ENCODE measurements at places on chromosomes 5 and 9.

GRCh38 chr5:176873541-176874172 is 25.5 kb downstream of the HK3 start:
- DNase-seq: no peak

DNA sequence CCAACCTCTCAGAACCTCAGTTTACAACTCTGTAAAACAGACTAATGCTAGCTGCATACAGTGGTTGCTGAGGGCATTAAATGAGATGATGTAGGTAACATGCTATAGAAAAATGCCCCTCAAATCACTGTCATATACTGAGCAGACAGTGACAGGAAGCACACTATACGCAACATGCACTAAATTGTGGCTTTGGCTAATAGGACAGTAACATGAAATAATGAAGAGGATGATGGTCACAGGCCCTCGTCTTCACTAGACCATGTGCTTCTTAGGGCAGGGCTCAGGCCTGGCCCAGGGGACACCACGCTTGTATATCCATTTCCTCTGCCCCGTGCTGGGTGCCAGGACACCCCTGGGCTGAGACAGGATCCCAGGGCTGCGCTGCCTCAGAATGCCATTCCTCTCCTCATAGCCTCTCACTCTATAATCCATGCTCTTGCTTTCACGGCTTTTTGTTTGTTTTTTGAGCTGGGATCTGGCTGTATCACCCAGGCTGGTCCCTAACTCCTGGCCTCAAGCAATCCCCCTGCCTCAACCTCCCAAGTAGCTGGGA is 18.9 kb downstream of the CSF1R start:
- no peak for DNase-seq

DNA sequence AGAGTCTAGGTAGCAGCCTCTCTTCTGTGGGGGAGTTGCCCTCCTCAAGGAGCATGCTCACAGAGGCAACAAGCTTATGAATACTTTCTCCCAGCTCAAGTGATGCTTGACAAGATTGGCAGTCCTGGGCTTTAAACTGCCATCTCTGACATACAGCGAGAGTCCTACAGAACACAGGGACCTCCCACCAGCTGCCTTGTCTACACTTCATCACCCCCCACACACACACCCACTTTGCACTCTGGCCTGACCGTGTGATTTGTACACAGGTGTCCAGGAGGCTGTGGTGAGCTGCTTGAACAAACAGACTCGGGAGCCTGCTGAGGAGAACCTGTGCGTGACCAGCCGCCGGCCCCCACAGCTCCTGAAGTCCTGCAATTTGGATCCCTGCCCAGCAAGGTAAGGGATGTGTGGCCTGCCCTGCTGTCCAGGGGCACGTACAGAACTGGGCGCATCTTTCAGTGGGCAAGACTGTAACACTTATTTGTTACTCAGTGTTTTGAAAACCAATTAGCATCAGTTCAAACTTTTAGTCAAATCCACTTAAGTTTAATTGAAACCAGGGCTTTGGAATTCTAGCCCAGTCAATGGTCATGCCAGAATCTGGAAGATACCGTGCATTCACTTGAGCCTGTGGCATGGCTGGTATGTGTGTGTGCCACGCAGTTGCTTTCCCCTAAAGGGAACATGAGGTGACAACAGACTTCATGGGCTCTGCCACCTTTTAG is 247.5 kb downstream of the ADAMTSL1 start:
- no peak for DNase-seq

- no peak for DNase-seq
These were observed 13.4 kb downstream of the ABHD17B start for GRCh38 chr9:71897577-71897976.

- peak; percentile 79 for DNase-seq
These were observed 180.2 kb downstream of the DENND1A start for GRCh38 chr9:123749580-123750202.

- no peak for DNase-seq
These were observed 27.8 kb upstream of the SEMA4D start for GRCh38 chr9:89525446-89526374.

DNA sequence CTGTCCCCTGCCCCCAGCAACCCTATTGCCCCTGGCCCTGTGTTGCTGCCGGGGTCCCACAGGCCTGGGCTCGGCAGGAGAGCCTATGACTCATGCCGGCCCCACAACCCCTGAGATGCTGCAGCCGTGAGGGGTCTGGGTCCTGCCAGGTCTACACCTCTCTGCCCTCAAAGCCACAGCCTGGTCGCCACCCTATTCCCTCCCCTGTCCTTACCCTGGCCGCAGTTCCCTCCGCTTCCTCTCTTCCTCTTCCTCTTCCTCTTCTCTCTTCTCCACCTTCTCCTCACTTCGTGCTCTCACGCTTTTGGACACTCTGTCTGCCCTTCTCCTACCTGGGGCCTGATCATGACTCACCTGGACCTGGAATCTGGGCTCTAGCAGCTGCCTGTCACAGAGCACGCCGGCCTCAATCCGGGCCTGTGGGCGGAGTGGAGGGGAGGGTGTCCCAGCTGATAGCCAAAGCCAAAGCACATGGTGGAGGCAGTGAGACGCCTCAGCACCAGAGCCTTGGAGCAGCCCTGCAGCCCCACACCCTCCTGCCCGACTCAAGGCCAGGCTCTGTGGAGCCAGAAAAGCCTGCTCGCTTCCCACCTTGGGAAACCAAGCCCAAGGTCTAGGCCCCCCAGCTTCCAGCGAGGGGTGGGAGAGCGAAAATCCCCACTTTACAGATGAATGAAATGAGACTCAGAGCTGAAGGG is 26.8 kb upstream of the CSF1R start:
- peak; percentile 32 for DNase-seq

DNA sequence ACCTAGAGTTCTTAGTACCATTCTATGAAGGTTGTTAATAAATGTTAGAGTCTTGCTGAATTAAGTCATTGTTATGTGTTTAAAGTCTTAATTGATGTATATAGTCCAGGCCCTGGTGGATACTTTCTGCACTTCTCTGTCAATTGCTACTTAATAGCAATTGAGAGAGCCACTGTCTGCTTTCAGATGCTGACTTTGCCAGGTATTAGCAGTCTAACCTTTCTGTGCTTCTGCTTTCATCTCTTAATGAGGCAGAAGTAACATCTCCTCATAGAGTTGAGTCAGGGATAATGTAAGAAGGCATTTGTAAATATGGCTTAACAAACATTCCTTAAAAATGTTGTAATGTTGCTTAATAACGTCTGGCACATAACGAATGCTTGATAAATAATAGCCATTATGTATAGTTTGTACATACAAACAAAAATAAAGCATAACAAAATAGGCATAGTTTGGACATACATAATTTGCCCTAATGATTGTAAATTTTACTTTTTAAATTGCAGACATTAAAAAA is 28.3 kb downstream of the RASGRF2 start:
- DNase-seq: peak; percentile 75

DNA sequence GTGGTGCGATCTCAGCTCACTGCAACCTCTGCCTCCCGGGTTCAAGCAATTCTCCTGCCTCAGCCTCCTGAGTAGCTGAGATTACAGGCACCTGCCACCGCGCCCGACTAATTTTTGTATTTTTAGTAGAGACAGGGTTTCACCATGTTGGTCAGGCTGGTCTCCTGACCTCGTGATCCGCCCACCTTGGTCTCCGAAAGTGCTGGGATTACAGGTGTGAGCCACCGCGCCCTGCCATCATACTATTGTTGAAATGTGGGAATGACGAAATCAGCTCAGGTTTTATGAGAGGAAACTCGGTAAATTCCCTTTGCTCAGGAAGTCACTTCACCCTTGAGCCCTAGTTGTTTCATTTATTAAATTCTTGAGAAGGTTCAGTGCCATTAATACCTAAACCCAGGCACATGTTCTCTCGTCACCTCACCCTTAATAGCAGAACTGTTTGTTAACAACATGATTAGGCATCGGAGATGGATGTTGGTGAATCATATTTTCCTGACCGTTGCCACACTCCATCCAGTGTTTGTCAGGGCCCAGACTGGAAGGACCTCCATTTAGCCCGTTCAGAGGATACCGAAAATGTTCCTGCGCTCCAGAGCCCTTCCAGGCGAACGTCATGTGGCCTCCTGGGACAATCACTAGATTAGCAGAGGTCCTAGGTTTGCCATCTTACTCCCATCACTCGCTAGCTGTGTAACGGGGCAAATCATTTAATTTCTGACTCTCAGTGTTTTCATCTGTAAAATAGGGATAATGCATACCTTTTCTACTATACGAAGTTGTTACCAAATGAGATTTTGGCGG is 20.0 kb upstream of the CREBRF start:
- DNase-seq: no peak

- DNase-seq: peak; percentile 68
These were observed 62.4 kb upstream of the TAS2R1 start for GRCh38 chr5:9692576-9692975.

DNA sequence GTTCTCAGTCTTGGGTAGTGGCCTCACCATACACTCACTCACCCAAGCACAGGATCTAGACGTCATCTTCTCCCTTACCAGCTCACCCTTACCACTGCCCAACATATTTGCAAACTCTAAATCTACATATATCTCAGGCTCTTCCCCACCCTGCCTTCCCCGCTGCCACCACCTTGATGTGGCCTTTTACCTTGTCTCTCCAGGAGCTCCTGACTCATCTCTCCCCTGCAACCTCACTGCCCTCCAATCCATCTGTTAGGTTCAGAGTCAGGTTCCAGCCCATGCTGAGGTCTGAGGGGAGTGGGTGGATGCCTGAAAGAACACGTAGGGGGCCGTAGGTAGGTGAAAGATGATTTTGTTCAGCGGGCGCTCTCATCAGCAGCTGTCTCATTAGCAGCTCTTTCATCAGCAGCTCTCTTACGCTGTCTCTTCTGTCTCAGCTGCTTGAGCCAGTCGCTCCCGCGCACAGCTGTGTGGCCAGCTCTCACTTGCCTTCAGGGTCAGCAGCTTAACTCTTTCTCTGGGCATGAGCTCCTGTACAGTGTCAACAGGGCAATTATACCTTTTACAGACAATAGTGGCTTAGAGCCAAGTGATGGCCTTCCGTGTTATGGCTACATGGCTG is 23.1 kb upstream of the CKMT2 start:
- no peak for DNase-seq

DNA sequence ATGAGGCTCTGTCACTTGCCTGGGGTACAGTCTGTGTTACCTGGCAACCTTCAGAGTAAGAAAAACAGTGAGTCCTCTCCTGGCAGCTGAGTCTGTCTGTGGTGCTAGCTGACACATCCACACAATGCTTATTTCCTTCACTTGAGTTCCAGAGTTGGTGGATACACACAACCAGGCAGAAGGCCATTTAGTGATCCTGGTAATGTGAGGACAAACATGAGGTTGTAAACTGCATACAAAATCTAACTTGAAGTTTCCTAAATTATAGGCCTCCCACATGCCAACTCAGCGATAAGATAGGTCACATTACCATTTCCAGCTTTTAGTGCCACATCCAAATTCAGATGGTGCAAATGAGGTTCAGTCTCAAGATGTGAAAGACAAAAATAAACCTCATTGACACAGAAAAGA is 125.5 kb downstream of the DCP2 start:
- DNase-seq: no peak

DNA sequence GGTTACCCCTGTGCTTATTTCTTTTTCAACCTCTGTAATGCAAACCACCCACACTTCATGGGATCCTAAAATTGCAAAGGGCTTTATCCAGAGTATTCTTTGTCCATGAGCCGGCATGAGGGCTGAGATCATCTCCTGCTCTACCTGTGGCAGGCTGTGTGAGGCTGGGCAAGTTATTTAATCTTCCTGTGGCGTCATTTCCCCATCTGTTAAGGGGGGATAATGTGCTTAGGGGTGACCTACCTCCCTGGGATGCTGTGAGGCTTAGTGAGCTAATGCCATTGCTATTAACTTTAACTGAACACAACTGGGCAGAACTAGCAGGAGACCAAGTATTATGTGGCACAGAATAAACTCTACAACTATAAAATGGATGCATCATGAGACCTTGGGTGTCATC is 17.0 kb downstream of the FRMPD1 start:
- no peak for DNase-seq

GRCh38 chr5:38453506-38453905 is 102.9 kb downstream of the LIFR start:
- no peak for DNase-seq

- no peak for DNase-seq
These were observed 322.3 kb downstream of the ASTN2 start for GRCh38 chr9:117092582-117092981.

DNA sequence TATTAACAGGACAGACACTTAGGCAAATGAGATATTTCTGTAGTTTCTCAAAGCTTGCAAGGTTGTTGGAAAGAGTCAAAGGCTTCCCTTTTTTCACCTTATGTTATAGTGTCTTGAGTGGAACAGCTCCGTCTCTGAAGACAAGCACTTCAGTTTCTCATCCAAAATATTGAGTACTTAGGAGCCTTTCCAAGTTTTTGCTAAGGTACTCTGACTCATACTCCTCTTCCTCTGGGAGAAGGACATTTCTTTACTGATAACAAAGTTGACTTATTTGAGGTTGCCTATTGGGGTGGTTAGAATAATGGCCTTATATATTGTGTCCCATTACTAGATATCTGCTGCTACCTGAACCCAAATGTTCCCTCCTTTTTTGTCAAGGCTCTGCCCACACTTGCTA is 869.6 kb downstream of the MAT2B start:
- DNase-seq: no peak

- DNase-seq: no peak
These were observed 151.7 kb downstream of the PPP2R2B start for GRCh38 chr5:146726891-146727290.

GRCh38 chr9:32524892-32525708 is 896 bp downstream of the RIGI start:
- DNase-seq: peak; percentile 50

DNA sequence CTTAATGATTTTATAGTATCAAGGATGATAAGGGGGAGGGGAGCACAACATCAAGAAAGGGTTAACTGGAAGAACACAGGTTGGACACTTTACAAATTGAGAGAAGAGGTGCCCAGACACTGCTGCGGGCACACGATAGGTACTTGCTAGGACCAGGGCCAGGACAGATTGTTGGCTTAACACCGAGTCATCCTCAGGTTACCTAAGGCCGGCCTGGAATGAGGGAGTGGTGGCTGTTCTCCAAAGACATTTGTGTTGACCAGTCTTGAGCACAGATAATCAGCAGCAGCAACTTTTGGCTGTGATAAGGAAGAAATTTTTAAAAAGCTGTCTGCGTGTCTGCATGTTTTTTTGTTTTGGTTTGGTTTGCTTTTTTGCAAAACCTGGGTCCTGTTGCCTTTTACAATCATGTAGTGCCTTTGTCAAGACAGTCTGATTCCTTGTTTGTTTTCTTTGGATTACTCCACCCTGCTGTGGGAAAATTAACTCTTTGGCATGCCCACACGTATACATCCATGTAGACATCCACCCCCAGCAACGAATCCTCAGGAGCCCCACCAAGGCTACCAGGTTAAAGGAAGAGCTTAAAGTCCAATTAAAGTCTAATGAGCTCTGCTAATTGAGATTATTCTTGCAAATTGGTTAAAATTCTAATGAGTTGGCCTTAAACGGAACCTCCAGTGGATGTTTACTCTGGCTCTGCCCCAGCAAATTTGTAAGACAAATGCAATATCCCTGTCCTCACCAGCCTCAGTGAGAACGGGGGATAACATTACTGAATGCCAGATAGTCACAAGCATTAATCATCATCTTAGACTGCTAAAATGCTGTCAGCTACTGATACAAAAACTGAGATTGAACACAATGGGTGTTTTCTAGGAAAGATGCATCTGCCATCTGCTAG is 382.3 kb downstream of the ACTL7B start:
- peak; percentile 41 for DNase-seq
